Activated CD4-positive, alpha-beta T cell treated with anti-CD3 and anti-CD28 coated beads, Interleukin-2, amount 50 U/mL, for 16 hours (primary cell): ENCODE measurements at places on chromosomes 4 and X.

DNA sequence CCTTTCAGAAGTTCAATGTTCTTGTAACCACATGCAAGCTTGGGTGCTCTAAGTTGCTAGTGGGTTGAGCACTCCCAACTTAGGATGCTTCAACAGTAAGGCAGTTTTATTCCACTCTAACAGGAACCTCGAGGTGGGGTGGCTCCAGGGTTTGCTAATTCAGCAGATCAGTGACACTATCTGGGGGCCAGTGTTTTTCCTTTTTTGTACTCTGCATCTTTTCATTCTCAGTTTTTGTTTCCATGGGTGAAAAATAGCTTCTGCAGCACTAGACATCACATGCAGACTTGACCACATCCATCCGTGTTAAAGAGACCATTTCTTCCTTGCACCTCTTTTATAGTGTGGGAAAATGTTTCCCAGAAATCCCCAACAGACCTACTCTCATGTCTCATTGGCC, 497.6 kb downstream of the STIM2 start:
- DNase-seq, result no peak

GRCh38 chr4:5980436-5981155, 37.6 kb downstream of the C4orf50 start:
- no peak for DNase-seq

GRCh38 chr4:134189949-134190348, 11.6 kb downstream of the PABPC4L start:
- DNase-seq, result no peak

- no peak for DNase-seq
Measured at GRCh38 chr4:113899271-113900070, 80.0 kb downstream of the ARSJ start.

DNA sequence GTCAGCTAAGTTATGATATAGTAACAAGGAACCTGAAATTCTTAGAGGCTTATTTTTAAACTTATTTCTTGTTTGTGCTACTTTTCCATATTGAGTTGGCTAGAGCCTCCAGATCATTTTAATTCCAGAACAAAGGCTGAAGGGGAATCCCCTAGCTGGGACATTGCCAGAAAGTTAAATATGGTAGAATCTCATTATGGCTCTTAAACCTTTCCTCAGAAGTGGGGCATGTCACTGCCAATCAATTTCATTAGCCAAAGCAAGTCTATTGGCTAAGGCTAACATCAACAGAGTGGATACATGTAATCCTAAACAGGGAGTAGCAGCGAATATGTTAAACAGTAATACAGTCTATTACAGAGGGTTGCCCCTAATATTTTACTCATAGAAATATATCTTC, 47.0 kb downstream of the FTHL17 start:
- DNase-seq, result no peak

GRCh38 chr4:3310301-3311094, 17.7 kb downstream of the RGS12 start:
- DNase-seq, result no peak

GRCh38 chrX:37993837-37994619, 12.3 kb upstream of the SYTL5 start:
- DNase-seq, result no peak

DNA sequence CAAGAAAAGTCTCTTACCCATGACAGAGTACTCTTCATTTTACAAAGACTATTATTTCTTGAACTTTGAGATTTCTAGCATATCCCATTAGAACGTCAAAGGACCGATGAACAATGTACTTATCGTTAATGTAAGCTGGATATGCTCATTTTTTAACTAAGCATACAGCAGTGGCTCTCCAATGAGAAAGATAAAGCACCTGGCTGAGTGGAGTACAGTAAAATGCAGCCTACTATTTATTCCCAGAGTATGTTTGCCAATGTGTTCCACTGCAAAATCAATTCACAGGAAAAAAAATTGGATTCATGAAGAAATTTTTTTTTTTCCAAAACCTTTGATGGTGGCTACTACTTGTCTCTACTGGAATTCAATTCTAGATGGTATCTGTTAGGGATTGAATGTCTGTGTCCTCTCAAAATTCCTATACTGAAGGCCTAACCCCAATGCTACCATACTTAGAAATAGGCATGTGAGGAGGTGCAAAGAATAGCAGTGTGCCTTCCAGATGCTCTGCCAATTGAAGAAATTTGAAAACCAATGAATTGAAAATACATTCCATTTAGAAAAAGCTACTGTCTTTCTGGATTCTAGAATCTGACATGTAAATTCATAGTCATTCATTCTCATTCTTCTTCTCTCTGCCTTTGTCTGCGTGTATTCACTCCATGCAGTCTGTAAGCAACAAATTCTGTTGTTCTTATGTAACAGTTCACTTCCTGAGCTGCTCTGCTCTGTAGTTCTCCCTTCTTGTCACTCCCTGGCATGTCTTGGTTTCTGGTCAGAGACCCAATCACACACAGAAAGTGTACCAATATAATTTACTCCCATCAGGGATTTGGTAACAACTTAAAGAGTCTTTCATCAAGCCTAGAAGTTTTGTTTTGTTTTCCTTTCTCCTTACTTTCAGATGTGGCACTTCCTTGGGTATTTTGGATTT, 61.4 kb downstream of the PAPSS1 start:
- DNase-seq, result no peak

- peak; percentile 59 for DNase-seq
Measured at GRCh38 chr4:26073886-26074560, 160.0 kb downstream of the SMIM20 start.

GRCh38 chrX:131677655-131678628, 134.1 kb downstream of the OR13H1 start:
- DNase-seq, result peak; percentile 56

DNA sequence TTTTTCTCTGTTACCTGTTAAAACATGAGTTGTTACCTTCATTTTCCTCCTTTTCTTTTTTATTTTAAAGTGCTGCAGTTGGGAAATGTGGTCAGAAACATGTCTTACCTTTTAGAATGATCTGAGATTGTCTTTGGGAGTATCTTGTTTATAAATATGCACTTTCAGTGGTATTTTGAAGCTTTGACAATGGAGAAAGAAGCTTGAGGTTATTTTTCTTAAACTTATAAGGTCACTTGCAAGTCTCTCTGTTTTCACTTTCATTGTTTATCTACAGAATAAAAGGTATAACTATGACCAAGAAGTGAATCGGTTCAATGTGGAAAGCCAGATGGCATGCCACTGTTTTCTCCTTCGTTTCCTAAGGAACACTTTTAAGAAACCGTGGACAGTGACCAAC, 167.5 kb upstream of the SLC7A11 start:
- DNase-seq, result no peak

GRCh38 chr4:139736274-139736660, 70.6 kb downstream of the MGST2 start:
- no peak for DNase-seq

DNA sequence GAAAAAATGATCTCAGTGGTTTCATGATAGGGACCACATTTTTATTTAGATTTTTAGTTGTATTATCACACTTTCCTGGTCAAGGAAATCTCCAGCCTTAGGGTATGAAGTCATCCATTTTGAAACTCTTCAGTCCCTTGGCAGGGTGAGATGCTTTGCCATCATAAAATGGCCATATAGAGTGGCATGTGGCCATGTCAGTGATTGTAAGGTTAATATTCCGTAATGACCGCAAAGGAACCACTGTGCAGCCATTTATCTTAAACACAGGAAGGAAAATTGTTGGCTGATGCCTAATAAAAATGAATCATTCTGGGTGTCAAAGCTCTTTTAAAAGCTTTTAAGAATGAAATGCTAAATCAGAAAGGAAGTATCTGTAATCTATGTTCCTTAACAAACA, 35.6 kb downstream of the COMMD8 start:
- DNase-seq, result no peak

GRCh38 chr4:126513596-126513995, 1119.2 kb upstream of the INTU start:
- no peak for DNase-seq
